ENCODE measurements at places on chromosomes 13 and 19.

- DNase-seq: no peak
Measured at GRCh38 chr19:58400316-58400915, 5.0 kb downstream of the RNF225 start.

DNA sequence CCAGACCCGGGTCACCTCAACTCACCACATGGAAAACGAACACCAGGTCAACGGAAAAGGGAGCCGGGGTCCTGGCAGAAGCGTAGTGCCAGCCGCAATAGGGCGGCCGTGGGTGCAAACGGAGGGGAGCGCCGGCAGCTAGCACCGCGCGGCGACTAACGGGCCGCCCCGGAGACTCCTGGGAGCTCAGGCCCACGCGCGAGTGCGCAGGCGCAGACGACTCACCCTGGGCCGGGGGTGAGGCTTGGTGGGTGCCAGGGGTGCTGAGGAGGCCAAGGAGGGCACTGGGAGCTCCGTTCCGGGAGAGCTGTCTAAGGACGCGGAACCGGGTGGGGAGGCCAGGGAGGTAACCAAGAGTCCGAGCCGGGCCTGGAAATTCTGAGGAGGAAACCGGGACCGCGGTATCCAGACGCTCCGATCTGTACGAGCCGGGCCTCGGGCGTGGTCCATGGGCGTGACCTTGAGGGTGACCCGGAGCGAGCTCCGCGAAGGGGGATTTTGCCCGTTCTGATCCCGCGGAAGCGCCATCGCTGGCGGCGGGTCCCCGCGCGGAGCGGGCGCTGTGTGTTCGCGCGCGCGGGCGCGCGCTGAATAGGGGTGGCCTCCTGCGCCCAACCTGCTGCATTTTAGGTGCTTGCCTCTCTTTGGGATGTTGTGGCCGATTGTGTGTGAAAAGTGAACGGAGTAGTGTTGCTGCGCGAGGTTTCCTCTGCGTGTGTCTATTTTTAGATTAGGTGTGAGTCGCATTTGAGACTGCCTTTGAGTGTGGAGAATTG is at the start of gene ZNF382:
Gene ZNF382, plus strand, starts transcription at position 213 of the 776 bp plus-strand sequence. CDS start 4,602 bp downstream, outside the sequence.
- peak; percentile 92 for DNase-seq

DNA sequence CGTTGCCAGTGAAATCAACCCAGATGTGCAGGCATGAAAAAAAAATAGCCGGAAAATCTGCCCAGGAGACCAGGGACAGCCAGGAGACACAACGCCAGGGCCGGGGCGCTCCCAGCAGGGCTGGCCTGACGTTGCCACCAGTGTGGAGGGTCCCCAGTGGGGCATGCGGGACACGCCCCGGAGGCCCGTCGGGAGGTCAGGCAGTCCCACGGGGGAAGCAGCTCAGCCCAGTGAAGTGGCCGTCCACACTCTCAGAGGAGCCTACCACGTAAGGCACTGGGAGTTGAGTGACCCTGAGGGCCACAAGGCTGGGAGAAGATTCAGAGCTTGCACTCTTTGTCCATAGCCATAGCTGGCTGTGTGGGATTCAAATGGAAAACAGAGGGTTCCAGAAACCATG is 53.2 kb upstream of the GAS6 start:
- no peak for DNase-seq

DNA sequence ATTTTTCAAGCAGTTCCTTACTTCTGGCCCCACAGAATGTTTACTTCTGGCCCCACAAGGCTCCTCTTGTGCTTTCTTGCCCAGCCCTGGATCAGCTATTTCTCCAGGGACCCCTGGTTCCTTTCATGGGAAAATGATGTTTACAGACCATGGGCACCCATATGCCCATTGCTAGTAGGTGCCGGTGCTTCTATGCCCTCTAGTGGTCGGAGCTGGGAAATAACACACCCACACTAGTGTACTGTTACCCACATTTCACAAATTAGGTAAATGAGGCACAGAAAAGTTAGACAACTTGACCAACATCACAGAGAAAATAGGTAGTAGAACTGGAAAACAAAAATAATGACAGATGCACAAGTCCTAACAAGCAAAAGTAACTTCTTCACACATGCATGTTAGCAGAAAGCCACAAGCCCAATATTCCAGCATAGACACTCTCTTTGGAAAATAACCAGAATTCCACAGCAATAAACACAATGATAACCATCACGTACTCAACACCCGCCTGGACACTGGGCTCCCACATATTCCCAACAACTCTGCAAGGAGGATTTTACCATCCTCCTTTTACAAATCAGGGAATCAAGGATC is 1.3 kb upstream of the CEACAM6 start:
- DNase-seq: peak; percentile 77

DNA sequence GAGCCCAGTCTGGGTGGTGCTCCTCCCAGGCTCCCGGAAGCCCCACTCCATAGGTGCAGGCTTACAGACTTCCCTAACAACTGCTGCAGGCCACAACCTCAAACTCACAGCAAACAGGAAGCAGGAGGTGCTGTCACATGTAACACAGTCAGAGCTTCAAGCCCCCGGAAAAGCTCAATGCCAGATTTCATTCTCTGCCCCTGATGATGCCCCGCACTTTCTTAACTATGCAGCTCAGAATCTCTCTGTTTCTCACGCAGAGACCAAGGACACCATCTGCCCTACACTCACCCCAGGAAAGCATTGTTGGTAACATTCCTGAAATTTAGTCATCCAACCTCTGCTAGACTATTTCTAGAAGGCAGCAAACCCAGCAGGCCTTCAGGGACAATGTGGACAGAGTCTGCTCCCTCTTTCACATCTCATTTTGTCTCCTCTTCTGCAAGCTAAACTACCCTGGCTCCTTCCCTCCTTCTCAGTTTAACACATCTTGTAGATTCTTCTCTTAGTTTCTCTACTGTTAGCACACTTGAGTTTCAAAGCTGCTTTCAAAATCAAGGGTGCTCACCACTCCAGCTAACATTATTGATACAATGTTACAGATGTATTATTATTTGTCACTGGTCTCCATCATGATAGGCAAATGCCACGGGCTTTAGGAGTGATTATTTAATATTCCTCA is 162.5 kb downstream of the KCTD12 start:
- DNase-seq: peak; percentile 31

DNA sequence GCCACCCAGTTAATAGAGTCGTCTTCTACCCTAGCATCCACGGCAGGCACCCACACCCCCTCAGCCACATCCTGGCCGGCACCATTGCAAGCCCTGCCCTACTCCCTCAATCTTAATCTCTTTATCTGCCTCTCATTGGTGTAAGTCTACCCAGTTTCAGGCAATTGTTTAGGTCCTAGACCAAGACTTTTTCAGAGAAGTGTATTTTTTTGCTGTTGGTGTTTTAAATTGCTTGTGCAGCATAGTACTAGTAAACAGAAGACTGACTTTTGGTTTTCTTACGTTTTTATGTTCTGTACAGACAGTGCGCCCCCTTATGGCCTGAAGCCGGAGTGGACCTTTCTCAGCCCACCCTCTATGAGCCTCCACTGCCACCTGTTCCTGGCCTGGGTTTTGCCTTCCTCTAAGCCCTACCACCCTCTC is 2.3 kb upstream of the LCP1 start:
- peak; percentile 83 for DNase-seq

DNA sequence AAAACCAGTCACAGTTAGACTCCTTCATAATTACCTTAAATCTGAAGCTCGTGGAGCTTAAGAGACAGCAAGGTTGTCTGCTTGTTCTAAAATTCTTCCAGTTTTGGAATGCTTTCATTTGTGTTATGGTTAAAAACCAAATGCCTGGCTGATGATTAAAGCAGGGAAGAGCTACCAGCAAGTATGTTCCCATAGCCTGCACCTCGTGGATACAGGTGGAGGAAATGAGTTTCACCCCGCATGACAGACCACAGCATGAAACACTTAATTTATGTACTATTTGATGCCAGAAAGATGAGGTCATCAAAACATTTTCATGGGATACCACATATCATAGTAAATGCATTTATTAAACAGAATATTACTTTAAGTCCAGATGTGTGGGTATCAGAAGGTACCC is 416 bp upstream of the DOCK9 start:
- DNase-seq: no peak

DNA sequence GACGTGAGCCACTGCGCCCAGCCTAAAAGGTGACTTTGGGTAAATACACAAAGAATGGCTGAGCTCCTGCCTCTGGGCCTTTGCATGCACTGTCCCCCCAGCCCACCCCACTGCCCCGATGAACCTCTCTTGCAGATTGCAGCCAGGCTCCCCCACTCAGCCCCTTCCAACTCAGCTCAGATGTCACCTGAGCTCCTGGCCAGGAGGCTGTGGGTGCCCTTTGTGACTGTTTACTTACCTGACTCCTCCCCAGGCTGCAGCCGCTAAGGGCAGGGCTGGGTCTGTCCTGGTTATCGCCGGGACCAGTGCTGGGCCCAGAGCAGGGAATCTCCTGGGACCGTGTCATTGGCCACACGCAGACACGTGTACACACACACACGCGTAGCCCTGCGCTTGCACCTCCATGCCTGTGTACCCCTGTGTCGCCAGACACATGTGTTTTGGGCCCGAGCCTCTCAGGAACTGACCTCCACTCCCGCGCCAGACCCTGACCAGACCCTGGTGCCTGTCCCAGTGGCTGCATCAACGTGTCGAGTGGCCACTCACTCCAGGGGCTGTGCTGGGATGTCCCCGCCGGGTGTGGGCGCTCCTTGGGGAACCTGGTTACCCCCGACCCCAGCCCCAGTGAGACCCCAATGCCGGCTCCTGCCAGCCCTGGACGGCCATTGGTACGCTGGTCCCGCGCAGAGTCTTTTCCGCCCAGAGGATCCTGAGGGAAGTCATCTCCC is 18.7 kb downstream of the EFNA2 start:
- DNase-seq: no peak

GRCh38 chr19:10634430-10634829 is 9.1 kb downstream of the SLC44A2 start:
- DNase-seq: no peak

DNA sequence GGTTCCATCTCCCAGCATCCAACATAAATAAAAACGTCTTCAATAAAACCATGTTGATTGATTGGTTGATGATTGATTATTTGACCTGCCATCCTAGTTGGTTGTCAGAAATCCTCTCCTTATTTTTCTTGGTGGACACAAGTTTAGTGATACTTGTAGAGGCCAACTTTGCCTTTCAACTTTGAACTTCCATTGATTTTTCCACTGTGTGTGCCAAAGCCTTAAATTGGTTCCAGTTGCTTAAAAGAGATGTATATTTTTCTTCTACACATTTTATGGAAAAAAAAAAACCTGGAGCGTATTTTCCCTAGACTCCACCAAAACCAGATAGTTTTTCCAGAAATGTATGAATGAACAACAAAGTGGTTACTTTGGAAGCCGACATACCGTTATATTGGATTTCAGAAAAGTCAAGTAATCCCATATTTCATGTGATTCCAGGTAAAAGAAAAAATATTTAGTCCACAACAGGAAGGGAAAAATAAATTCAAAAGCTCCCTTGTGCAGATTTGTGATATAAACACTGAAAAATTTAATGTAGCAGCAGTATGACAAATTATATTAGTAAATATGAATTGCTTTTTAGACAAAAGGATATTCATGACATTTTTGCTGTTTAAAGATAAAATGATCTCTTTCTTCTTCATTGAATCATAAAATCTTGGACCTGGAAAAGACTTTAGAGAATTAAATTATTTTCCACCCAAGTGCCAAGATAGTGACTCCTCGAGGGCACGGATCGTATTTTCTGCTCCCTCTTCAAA is 85.2 kb downstream of the MBNL2 start:
- no peak for DNase-seq

DNA sequence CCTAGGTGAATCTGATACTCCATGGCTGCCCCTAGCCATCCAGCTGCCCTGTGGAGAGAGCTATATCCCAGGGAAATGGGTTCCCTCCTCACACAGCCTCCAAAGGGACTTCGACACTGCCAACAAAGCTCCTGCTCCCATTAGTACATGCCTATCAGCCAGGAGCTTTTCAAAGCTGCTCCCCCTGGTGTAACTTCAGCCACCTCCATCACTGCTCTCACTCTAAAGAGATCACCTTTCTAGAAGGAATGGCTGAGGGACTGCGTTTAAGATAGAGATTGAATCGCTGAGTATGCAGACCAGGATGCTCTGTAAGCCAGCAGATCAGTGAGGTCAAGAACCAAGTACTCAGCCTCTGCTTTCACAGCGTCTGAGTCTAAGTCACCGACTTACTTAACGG is 213.7 kb downstream of the NALCN start:
- DNase-seq: no peak

- DNase-seq: no peak
Measured at GRCh38 chr19:8456064-8456463, 11.3 kb downstream of the HNRNPM start.

DNA sequence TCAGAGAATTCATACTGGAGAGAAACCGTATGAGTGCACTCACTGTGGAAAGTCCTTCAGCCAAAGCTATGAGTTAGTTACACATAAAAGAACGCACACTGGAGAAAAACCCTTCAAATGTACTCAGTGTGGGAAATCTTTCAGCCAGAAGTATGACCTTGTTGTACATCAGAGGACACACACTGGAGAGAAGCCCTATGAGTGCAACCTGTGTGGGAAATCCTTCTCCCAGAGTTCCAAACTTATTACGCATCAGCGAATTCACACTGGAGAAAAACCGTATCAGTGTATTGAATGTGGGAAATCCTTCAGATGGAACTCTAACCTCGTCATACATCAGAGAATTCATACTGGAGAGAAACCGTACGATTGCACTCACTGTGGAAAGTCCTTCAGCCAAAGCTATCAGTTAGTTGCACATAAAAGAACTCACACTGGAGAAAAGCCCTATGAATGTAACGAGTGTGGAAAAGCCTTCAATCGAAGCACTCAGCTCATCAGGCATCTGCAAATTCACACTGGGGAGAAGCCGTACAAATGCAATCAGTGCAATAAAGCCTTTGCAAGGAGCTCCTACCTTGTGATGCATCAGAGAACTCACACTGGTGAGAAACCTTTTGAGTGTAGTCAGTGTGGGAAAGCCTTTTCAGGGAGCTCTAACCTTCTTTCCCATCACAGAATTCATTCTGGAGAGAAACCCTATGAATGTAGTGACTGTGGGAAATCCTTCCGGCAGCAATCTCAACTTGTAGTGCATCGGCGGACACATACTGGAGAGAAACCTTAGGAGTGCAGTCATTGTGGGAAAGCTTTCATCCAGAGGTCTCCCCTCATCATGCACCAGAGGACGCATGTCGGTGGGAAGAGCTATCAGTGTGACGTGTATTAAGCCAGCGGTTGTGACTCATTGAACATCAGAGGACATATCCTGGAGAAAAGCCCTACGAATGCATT is 16.5 kb upstream of the ZNF8 start:
- DNase-seq: no peak

- DNase-seq: no peak
Measured at GRCh38 chr19:54335979-54336892, 2.7 kb downstream of the LILRA4 start.

DNA sequence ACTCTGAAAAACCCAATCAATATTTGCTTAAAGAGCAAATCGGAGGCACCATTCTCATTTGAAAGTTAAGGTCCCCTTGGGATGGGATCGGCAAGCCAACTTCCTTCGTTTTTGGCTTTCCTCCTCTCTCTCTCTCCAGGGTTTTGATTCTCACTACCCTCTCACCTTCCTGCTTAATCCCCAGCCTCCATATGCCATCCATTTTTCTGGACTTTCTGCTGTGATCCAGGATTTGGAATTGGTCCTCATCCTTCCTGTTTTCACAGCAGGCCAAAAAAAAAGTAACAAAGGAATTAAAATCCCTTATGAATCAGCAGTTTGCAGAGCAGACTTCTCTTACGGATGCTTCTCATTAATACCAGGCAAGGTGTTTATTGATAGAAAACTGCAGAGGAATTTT is 283.1 kb upstream of the TMTC4 start:
- no peak for DNase-seq

GRCh38 chr19:13115936-13116281 is 631 bp downstream of the TRMT1 start:
- DNase-seq: no peak

- no peak for DNase-seq
Measured at GRCh38 chr19:42311657-42312056, 1.5 kb upstream of the TMEM145 start.

Data from CD4-positive, alpha-beta T cell treated with Interleukin-6 for 4 hours (primary cell).